ENCODE measurements at places on chromosomes 7 and 10.
A peak's percentile ranks its signal among the peaks of the same experiment; 100 is the strongest.

DNA sequence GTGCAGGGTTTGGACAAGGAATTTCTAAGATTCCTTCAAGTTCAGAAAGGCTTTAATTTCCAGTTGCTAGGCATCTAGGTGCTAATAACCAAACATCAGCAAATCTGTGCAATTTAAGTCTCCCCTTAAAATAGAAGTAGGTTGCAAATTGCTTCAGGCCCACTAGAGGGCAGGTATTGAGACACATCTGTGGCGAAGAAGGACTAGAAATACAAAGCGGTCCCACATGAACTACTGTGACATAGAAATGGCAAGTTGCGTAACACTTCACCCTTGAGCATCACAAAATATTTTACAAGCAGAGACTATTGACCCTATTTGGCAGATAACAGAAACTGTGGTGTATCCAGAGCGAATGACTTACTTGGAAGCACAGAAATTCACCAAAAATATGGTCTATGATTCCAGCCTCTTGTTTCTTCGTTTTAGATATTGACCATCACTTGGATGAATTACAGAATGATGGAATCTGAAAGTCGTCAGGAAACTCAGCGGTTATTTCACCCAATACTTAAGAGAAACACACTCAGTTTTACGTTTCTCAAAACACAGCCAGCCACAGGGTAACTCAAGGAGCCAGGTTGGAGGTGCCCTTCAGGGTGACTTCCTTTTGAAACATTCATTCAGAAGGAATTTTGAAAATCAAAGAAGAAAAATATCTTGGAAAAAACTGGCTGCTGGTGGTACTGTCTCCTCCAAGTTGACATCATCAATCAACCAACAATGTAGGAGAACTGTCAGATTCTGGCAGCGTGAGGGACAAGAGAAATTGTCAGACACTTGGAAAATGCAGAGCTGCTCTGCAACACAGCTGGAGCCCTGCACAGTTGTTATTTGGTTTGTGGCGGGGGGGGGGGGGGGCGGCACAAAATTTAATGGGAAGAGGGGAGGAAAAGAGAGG, 256.3 kb upstream of the MINDY3 start:
- peak; percentile 4 for DNase-seq

GRCh38 chr7:80335511-80336231, 176.2 kb downstream of the GNAT3 start:
- peak; percentile 7 for DNase-seq

- DNase-seq, result no peak
These were observed 1168.4 kb downstream of the GATA3 start for GRCh38 chr10:9222917-9223316.

DNA sequence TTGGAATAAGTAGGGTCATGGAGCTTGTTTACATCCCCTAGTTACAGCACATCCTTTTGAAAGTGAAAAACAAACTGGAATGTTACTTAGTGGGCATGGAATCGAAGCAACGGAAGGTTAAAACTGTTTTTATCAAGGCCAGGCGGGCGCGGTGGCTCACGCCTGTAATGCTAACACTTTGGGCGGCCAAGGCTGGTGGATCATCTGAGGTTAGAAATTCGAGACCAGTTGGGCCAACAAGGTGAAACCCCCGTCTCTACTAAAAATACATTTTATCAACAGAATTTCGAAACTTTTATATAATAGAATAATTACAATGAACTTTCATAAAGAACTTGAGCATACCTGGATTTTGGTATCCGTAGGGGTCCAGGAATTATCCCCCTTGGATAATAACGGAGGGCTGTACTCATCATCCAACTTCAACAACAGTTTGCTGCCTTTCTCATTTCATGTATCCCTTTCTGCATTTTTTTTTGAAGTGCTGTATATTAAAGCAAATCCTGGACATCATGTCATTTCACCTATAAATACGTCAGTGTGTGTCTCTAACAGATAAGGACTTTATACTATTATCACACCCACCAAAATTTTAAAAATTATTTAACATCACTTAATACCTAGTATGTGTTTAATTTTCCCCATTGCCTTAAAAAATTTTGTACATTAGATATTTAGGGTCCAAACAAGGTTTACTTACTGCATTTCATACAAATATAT, 1.3 kb upstream of the TMED4 start:
- DNase-seq, result no peak

DNA sequence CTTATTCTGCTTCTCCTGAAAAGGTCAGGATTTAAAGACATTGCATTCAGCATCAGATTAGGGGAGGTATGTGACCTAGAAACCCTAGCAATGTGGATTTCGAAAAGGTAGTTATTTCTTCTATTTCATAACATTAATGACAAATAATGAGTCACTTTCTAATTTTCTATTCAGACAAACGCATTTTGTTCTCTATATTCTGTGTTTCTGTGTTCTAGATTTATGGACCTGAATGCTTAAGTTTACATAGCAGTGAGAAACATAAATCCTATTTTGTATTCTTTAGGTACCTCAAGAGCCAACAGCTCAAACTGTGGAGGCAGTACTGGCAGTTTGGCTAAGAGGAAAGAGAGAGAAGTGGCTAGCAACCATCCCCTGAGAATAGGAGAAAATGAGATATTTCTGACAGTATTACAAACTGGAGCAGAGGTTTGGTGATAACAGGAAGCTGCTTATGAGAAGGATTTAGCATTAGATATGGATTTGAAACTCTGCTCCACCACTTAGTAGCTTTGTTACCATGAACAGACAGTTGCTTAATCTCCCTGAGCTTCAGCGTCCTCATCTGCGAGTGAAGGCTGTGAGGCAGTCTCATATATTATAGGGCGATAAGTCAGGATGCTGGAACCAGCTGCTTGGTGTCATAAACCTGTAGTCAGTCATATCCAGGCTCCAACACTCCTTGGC, 28.2 kb downstream of the CDK14 start:
- no peak for DNase-seq

- DNase-seq, result no peak
These were observed 869 bp downstream of the LAMB4 start for GRCh38 chr7:108129018-108129965.

DNA sequence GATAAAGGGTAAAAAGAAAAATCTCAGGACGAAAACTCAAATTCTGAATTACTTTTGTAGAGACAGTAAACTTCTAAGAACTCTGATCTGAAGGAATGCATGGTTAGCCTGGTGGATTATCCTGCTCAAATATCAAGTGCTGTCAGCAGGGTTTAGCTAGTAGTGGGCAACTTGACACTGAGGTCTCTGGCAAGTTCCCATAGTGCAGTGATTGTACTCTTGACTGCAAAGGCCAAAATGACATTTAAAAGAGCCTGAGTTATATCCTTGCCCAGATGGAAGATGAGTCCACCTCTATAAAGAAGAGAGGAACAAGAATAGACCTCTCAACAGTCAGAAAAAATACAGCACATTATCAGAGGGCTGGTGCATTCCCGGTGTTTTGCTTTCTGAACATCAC, 304.5 kb upstream of the IMMP2L start:
- DNase-seq, result no peak

- no peak for DNase-seq
These were observed 594.2 kb upstream of the NRG3 start for GRCh38 chr10:81280497-81281479.

DNA sequence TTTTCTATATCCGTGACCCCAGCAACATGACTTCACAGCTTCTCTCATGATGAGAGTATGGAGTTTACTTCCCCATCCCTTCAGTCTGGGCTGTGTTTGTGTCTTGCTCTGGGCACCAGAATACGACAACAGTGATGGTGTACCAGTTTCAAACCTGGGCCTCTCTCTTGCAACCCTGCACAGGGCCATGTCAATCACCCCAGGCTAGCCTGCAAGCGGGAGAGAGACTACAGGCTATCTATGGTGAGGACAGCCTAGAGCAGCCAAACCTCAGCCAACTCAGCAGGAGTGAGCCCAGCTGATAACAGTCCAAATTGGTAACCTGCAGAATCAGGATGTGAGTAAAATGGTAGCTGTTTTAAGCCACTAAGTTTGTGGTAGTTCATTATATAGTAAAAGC, 235.8 kb downstream of the CHCHD3 start:
- DNase-seq, result no peak

- DNase-seq, result no peak
These were observed 4.2 kb downstream of the INHBA start for GRCh38 chr7:41698726-41699125.
